ENCODE measurements at places on chromosomes 6 and 20. TPM values are rescaled to one million over a fixed set of nuclear protein-coding genes. Genes with fewer than 3 reads are reported as not detected.

DNA sequence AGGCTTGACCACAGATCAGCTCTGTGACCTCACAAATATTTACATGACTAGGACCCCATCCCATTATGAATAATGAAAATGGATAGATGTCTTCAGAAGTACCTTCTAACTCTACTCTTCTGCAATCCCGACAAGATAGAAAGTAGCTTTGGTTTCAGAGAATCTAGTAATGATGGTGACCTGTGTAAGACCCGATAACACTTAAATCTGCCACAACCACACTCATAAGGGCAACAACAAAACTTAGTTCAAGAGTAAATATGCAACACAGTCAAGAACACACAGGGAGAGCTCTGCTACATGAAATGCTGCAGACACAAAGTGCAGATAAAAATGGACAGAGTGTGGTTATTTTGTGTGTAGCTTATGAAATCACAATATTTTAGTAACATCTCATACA lies 9.6 kb downstream of the CHD6 start:
- no peak for DNase-seq

DNA sequence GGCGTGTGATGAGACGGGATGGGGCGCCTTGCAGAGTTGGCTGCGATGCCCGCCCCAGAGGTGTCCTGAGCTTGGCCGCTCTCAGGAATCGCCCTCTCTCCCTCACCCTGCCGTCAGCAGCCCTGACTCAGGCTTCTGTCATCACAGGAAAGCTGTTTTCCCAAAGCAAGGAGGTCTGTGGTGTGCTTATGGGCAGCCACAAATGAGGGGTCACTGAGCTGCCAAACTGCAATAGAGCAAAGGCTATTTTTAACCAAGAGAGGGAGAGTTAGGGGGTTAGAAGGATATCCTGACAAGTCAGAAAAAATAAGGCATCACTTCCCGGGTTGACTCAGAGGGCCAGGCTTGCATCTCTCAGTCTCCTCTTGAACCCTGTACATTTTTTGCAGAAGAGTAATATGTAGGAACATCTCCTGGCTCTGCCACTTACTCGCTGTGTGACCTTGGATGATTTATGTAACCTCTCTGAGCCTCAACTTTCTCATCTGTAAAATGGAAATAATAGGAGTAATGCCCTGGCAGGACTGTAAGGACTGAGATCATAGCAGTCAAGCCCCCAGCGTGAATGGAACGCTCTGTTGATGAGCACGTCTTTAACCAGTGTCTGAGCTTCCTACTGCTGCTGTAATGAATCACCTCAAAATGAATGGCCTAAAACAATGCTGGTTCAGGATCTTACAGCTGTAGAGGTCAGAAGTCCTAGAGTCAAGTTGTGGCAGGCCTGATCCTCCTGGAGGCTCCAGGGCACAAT lies 181.9 kb downstream of the NFATC2 start:
- DNase-seq: no peak

DNA sequence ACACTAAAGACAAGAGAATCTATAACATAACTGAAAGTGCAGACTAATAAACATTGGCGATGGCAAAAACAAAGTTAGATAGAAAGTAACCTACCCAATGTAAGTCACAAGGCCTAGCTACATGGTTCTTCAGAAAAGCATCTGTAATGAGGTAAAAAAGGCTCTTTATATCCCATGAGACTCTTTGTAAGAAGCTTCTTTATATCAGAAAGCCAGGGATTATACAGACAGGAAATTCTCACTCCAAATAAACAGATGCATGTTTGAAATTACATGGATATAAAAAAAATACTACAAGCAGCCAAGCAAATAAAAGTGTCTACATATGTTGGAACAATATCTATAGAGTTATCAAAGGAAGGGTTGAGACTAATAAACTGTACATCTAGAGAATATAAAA lies 284.9 kb upstream of the NRSN1 start:
- no peak for DNase-seq

GRCh38 chr6:80217794-80218193 lies 111.3 kb downstream of the BCKDHB start:
- no peak for DNase-seq

DNA sequence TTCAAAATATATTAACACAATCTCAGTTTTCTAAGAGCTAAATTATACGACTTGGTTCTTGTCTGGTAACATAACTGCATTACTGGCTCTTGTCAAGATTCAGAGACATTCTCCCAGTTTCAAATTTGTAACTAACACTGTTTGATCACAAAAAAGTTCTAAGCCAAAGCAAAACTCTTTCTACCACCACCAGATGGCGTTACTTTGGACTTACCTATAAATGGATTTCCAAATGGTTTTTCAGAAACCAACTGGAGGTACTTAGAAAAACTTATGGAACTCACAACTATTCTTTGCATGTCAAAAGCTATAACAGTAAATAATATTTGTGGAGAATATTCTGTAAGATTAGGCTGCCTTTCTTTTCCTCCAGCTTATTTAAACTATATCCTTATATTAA lies 34.2 kb upstream of the GFRAL start:
- no peak for DNase-seq

- DNase-seq: no peak
Observed at GRCh38 chr6:142773859-142774648, 170.9 kb downstream of the HIVEP2 start.

DNA sequence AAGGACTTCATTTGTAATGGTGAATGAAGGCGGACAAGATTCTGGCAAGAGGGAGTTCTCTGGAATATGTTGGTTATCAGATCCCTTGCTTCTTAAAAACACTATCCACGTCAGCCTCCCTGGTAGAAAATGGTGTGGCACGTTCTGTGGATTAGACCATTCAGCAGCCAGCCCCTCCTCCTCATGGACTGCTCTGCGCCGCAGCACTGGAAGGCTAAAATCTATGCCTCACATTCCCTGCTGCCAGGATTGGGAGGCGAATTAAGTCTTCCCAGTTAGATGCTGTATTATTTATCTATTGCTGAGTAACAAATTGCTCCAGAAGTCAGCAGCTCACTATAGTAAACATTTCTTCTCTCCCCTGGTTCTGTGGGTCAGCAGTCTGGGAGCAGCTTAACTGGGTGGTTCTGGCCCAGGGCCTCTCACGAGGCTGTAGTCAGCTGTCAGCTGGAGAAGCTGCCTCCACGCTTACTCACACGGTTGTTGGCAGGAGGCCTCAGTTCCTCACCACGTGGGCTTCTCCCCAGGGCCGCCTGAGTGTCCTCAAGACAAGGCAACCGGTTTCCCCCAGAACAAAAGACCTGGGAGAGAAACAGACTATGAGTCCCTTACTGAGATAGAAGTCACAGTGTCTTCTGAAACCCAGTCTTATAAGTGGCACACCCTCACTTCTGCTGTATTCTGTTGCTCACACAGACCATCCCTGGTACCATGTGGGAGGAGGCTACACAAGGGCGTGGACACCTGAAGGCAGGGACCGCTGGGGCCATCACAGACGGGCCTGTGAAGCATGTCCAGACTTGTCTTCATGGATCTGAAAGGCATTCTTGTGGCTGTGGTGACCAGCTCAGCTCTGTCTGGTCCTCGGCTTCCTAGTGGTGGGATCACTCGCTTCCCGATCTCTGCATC lies 101.0 kb downstream of the NRN1 start:
- DNase-seq: peak; percentile 84

Gene RNGTT
- 10.1 TPM for total RNA-seq

- no peak for DNase-seq
Observed at GRCh38 chr6:68911811-68912210, 276.7 kb downstream of the ADGRB3 start.

Gene BANF2
- not detected for total RNA-seq

GRCh38 chr20:41645372-41645771 lies 27.2 kb upstream of the CHD6 start:
- DNase-seq: no peak

Gene TAF8
- 20.5 TPM for total RNA-seq

DNA sequence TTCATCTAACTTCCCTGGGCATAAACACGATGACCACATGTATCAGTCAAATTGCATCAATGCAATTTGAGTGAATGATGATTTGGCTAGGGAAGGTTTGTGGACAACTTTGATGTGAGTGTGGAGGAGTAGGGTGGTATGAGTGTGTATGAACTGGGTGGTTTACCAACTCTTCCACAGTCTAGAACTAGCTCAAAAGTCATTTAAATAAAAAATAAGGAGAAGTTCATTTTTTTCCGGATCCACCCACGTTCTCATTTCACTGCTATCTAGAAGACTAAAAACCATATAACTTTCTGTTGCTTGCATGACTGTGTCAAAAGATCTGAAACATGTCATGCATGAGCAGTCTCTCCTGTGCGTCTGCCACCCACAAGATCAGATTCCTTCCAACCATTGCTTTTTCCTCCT lies 23.6 kb downstream of the SLC35D3 start:
- no peak for DNase-seq

DNA sequence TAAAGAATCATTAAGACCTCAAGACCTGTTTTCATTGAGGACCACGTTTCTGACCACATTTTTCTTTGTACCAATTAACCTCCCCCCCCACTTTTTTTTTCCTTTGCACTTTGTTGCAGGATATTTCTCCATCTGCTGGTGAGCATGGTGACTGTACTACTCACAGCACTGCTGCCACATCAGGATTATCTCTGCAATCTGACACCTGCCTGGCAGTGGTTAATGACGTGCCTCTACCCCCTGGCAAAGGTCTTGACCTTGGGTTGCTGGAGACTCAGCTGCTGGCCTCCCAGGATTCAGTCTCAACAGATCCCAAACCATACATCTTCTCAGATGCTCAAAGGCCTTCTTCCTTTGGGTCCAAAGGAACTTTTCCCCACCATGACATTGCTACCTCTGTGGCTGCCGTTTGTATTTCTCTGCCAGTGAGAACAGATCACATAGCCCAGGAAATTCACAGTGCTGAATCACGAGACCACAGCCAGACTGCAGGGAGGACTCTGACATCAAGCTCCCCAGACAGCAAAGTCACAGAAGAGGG lies 46.6 kb upstream of the EDN3 start:
- DNase-seq: no peak

Gene SLC17A3
- total RNA-seq: not detected

Gene SPACA1
- total RNA-seq: not detected

Gene OR12D3
- not detected for total RNA-seq

GRCh38 chr20:20820785-20821483 lies 108.5 kb upstream of the RALGAPA2 start:
- DNase-seq: no peak

DNA sequence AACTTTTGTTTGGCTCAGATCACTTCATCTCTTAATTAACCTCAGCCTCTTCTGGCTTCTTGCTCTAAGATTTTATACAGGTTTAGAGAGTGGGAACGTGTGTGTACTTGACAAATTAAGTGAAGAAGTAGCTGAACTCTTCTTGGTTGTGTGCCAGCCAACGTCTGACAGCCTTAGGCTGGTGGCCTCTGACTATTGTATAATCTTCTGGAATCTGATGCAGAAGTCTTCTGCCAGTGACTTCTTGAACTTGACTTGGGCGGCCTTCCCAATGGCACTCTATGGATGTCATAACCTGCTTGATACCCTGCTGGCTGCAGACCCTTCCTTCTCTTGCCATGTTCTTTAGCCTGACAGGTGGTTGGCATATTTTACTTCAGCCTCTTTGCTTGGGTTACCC lies 660.5 kb downstream of the DOK5 start:
- no peak for DNase-seq

GRCh38 chr20:50395251-50395729 lies 114.9 kb upstream of the PTPN1 start:
- DNase-seq: peak; percentile 87

GRCh38 chr6:47298475-47298874 lies 11.2 kb downstream of the TNFRSF21 start:
- DNase-seq: no peak

- DNase-seq: no peak
Observed at GRCh38 chr6:155436981-155437749, 18.5 kb downstream of the NOX3 start.

- DNase-seq: no peak
Observed at GRCh38 chr6:167279766-167280446, 11.2 kb upstream of the UNC93A start.

DNA sequence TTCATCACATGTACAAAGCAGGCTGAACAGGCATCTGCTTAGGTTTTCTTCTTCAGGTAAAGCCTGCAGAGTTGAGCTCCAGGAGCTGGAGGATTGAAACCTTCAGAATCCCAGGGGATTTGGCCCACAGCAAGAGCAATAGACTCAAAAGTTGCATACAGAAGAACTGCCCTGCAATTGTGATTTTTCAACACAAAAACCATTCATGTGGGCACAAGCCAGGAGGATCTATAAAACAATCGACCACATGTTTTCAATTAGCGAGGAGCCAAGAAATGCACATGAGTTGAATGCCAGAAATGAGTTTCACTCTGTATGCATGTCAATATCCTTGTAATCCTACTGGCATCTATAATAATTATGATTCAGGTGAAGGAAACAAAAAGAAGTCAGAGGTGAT lies 576.4 kb downstream of the HDGFL1 start:
- no peak for DNase-seq

- no peak for DNase-seq
Observed at GRCh38 chr6:71138376-71138775, 150.2 kb upstream of the OGFRL1 start.

DNA sequence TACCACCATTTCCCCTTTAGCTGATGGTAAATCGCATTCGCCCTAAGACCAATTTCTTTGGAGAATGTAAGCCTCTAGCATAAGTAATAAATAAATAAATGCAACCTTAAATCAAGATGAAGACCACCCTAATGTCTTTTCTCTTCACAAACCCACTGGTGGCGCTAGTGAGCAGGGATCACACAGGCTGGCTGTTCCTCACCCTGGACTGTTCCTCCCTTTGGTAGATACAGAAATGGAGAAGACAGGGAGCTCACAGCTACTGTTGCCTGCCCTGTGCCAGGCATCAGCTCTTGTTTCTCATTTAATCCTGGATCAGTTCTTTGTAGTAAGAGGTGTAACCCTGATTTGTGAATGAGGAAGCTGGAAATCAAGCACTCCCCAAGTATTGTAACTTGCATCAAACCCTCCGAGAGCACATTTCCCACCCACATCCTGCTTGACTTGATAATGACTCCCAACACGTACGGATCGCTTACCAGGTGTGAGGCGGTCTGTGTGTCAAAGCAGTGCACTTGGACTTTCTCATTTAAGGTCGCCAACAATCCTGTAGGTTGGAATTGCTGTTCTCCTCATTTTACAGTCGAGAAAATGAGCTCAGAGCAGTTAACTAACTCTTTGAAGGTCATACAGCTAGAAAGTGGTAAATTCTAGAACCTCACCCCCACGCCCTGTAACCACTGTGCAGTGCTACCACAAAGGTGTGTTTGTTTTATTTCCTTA lies 236.1 kb downstream of the TSHZ2 start:
- no peak for DNase-seq

- no peak for DNase-seq
Observed at GRCh38 chr6:41439524-41440418, 104.4 kb downstream of the NCR2 start.

Gene ELOVL4
- 0.47 TPM for total RNA-seq

GRCh38 chr6:8006208-8006607 lies 58.0 kb downstream of the BLOC1S5 start:
- no peak for DNase-seq

Measured in left cardiac atrium (tissue), 4 donors.